Brain (organoid and tissue), 16 donors: ENCODE measurements at places on chromosomes 3 and 15.

DNA sequence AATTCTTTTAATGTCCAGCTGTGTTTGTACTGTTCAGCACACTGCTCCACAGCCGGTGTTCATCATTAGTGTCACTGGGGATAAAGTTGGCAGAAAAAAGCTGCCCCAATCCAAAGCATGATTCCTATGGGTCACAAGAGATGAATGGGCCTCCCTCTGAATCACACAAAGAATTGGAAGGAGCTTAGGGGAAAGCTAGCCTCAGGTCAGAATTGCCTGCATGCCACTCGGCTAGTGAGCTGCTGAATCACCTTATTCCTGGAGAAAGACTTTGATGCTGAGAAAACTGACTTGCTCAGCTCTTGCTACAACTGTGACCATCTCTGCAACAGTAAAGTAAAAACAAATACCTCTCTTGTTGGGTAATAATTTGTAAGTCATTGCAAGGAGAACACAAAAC, 3.5 kb downstream of the CCK start:
- DNase-seq: peak; percentile 45

DNA sequence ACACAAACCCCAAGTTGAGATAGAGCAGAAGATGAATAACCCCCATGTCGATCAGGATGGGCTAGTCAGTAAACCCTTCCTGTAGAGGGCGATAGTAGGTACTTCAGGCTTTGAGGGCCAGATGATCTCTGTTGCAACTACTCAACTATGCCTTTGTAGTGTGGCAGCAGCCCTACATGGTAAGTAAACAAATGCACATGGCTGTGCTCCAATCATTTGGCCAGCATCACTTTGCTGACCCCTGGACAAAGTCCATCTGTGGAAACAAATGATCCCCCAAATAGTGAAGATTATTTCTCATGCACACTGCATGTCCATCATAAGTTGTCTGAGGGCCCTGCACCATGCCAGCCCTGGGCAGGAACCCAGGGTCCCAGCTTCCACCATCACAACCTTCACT, 402.2 kb upstream of the PROK2 start:
- no peak for DNase-seq

DNA sequence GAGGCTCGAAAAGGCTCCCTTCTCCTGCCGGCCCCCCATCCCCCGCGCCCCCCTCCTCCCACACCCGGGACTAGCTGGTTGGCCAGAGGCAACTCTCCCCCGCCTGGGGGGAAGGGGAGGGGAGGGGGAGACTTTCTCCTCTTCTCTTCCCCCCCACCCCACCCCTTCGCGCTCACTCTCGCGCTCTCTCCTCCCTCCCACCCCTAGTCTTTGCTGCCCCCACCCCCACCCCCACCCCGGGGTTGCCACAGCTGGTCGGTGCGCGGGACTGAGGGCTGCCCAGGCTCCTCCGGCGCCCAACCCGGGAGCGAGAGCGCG, 710 bp downstream of the MECOM start:
- no peak for DNase-seq

DNA sequence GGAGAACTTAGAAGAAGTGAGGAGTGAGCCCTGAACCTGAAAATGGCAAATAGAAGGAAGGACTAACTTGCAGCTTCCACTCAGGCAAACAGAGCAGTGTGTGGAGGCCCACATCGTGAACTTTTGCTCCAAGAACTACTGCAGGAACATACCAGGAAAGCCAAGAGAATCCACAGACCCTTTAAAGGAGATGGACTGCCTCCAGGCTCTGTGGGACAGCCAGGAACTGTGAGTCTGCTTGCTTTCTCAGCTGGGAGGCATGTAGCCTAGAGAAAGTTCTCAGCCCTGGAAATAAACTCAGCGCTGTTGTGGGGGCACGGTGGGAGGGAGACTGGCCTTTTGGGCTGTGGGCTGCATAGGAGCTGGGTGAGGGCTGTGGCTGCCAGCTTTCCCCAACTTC, 93.0 kb downstream of the SNRK start:
- DNase-seq: no peak

DNA sequence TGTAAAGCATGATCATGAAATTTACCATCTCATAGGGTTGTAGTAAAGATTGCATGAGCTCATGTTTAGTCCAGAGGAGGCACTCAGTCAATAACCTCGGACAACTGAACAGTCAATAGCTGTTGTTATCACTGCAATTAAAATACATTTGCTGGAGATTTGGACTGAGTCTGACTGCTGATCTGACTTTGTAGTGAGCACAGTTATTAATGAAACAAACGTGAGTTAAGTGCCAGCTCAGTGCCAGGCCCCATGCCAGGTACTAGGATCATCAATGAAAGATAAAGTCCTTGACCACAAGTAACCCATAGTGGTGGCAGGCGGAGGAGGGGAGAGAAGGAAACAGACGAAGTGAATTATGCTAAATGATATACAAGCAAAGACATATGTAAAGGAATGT, 43.7 kb upstream of the PRICKLE2 start:
- no peak for DNase-seq
